Glutamatergic neuron (in vitro differentiated cells): ENCODE measurements at places on chromosomes 6 and 20. TPM values are rescaled to one million over a fixed set of nuclear protein-coding genes. Genes with fewer than 3 reads are reported as not detected.

Gene DEFB132
- not detected for total RNA-seq

GRCh38 chr6:107830060-107830459 lies 5.9 kb upstream of the SCML4 start:
- no peaks in the 10 kb centered on the region for H3K36me3 ChIP-seq
- H3K4me1 ChIP-seq, result no peaks in the 10 kb centered on the region
- no peak overlapping the region for H3K27ac ChIP-seq
- H3K4me3 ChIP-seq, result no peak overlapping the region

Gene SPATS1
- total RNA-seq, result not detected

Gene RALGAPA2
- total RNA-seq, result 60.9 TPM

Gene RREB1
- 3.4 TPM for total RNA-seq

Gene SIRPD
- total RNA-seq, result not detected

Gene KAT14
- 14.2 TPM for total RNA-seq

DNA sequence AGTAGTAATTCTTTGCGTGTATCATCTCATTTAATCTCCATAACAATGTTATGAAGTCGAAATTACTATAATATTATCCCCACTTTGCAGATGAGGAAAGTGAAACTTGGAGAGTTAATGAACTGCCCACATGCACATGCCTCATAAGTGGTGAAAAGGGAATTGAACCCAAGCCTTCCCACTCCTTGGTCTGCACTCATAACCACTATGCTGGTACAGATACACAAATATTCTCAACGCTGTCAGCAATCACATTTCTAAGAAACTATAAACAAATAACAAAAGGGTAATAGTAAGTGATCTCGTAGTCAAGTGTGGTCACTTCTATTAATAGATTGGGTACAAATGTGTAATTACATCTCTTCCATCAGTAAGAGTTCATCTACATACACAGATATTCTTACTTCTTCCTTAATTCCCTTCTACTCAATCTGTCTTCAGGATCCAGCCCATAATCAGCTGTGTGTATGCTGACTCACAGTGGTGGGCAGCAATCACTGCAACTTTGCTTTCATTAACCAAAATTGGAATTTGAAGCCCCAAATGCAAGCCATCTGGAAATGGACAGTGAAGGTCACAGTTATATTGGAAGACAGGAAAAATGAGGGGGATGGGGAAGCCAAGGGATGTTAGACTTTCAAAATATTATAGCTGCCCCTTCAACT lies 6.6 kb downstream of the PRSS35 start:
- H3K36me3 ChIP-seq, result peaks cover 5% of the 10 kb centered on the region
- no peak overlapping the region for H3K4me3 ChIP-seq
- no peak for DNase-seq

Gene TRAPPC3L
- total RNA-seq, result not detected

Gene BANF2
- total RNA-seq, result not detected

Gene ZSCAN31
- 6.9 TPM for total RNA-seq
